T1000 (cell line): ENCODE measurements at places on chromosomes 2 and 18.

- no peak for DNase-seq
Observed at GRCh38 chr18:78352910-78353309, 626.7 kb upstream of the SALL3 start.

GRCh38 chr2:75311993-75312392, 112.7 kb upstream of the TACR1 start:
- DNase-seq: no peak

DNA sequence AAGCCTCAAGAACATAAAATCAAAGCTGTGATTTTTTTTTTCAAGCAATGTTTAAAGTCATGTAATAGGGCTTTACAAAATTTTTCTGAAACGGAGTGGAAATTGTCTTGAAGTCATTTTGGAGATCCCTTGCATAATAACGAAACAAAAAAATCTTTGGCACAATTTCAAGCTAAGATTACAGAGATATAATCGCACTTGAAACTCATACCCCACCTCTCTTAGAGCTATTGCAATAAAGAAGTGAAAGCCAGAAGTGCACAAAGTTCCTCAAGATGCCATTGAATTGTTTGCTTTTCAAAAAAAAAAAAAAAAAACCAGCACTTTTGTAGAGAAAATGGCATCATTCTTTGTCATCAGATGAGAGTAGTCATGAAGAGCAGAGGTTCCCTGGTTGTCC, 152.3 kb downstream of the PAX3 start:
- no peak for DNase-seq

DNA sequence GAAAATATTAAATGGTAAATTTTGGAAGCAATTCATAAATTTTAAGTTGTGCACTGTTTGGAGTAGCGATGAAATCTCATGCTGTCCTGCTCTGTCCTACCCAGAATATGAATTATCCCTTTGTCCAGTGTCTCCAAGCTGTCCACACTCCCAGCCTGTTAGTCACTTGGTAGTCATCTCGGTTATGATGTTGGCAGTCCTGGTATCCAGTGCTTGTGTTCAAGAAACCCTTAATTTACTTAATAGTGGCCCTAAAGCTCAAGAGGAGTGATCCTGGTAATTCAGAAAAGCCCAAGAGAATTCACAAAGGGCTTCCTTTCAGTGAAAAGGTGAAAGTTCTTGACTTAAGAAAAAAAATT, 71.8 kb upstream of the STAM2 start:
- DNase-seq: no peak

DNA sequence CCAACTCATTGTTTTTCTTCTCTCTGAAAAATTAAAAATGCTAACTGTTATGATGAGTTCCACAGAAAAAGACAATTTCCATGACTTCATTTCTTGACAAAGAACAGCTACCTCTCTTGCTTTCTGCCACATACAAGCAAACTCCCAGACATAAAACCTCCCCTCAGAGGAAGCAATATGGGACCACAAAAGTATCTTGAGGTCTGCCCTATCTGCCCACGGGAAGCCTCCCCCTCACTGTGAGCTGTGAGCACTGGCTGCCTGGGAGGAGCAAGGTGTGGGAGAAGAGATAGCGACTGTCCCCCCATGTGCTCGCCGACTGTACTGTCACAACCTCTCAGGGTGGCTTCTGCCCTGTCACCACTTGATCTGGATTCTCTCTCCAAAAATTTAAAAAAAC, 69.7 kb upstream of the NRP2 start:
- DNase-seq: no peak

GRCh38 chr2:209141142-209141541, 282.7 kb upstream of the MAP2 start:
- DNase-seq: no peak

DNA sequence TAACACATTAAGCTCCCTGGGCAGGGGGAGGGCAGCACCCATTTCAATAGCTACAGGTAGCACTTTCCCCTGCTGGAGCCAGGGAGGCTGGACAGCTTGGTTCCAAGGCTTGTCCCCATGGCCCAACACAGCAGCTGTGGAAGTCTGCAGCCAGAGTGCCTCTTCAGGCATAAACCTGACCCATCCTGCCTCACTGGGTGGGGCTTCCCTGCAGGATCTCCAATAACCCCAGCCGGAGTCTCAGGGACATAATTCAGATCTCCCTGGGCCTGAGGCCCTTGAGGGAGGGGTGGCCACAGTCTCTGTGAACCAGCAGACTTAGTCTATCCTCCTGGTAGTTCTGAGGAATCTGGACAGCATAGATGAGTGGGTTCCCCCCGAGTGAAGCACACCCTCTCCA, 1001.9 kb upstream of the CHAC2 start:
- no peak for DNase-seq

GRCh38 chr2:55451699-55452098, 32.0 kb upstream of the CCDC88A start:
- no peak for DNase-seq

DNA sequence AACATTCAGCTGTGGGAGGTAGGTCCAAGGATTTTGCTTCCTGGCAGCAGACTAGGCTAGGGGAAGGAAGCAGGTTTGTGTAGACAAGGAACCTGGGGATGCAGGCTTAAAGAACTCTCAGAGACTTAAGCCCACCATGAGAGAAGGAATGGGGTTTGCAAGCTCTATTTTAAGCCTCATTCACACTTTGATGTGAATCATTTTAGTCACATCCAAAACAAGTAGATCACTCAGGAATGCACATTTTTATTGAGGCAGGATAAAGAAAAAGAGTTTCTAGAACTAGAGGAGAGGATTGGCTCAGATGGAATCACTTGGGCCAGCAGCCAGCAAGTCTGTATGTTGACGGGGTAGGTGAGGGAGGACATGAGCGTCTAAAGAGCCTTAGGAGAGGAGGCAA, 3.3 kb upstream of the NAPG start:
- DNase-seq: no peak

- no peak for DNase-seq
Observed at GRCh38 chr2:231688719-231689118, 19.6 kb upstream of the PTMA start.

GRCh38 chr2:105398336-105399206, at the start of gene FHL2:
TSS of gene FHL2 (minus strand) at chr2:105399051. CDS start at chr2:105386516, 12,535 bp downstream.
- peak; percentile 24 for DNase-seq

DNA sequence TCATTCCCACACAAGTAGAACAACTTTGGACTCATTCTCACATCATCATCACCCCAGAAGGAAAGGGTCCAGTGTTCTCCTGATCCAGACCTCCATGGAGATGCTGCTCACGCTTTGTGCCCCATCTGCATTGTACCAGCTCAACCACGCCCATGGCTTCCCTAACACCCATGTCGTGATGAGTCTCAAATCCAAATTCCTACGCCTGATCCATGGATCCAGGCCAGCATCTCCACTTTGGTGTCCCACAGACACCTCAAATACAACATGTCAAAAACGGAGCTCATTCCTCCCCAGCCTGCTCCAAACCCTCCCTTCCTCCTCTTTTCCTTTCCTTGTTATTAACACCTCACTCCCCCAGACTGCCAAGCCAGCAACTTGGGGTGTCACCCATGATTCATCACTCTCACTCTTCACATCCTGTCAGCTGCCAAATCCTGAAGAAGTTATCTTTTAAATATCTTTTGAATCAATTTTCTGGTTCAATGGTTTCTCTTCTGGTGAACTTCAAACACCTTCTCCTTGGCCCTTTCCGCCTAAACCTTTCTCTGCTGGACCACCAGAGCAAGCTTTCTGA, 30.2 kb upstream of the FAM124B start:
- no peak for DNase-seq

DNA sequence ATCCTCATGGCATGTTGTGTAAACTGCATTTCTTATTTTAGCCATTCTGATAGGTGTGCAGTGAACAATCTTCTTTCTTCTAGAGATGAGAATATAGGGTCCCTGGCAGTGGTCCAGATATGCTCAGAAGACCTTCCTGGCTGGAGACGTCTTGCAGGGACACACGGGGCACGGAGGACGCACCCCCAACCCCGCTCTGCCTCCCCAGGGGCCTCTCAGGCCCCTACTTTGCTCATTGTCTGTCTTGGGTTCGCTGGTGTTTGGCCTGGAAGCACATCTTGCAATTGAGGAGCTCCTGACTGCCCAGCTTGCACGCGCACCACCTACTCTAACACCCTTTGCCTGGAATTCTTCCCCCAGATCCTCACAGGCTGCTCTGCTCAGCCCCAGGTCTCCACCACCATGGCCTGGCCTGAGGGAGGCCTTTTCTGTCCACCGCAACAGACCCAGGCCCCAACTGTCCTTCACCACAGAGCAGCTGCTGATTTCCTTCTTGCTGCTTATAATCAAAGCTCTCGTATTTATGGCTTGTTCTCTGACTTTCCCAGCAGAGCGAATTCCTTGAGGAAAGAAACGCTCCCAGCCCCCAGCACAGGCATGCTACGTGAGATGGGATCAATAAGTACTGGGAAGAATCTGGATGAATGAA, 295.9 kb upstream of the HDAC4 start:
- no peak for DNase-seq

GRCh38 chr2:38130876-38131275, 54.9 kb upstream of the CYP1B1 start:
- DNase-seq: no peak

DNA sequence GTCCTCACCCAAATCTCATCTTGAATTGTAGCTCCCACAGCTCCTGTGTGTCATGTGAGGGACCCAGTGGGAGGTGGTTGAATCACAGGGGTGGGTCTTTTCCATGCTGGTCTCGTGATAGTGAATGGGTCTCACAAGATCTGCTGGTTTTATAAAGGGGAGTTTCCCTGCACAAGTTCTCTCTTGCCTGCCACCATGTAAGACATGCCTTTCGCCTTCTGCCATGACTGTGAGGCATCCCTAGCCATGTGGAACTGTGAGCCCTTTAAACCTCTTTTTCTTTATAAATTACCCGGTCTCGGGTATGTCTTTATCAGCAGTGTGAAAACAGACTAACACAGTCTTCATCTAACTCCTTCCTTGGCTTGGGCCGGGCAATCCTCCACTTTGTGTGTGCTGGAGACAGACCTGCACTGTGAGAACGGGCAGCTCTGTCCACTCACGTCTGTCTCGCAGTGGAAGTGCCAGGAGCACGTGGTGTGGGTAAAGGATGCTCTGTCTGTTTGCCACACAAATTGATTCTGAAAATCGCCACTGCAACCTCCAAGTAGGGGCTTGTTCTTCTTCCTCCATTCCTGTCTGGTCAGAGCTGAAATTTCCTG, 47.6 kb upstream of the OTOS start:
- no peak for DNase-seq

- DNase-seq: no peak
Observed at GRCh38 chr2:212723226-212723625, 184.6 kb upstream of the ERBB4 start.

GRCh38 chr2:43082111-43082894, 144.1 kb downstream of the ZFP36L2 start:
- DNase-seq: peak; percentile 38

- DNase-seq: no peak
Observed at GRCh38 chr2:128520791-128521190, 202.1 kb upstream of the HS6ST1 start.

DNA sequence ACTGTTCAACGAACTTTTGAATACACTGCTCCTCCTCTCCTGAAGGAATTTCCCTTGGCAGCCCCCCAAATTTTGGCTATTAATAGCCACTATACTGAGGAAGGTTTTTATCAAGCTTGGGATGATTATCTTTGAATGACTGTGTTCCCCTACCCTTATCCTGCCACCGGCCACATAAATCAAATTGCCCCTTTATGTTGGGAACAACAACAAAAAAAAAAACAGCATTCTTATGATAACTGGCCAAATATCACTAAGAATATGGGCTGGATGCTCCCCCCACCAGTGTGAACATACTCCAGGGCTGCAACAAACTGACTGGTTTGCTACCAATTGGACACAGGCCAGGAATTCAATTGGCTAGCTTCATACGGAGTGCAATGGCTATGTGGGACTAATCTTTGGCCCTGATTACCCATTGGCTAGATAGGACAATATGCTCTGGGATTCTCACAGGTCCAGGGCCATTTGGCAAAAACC, 20.6 kb downstream of the DUSP11 start:
- no peak for DNase-seq

- peak; percentile 19 for DNase-seq
Observed at GRCh38 chr2:179543361-179543901, 278.8 kb upstream of the SESTD1 start.

DNA sequence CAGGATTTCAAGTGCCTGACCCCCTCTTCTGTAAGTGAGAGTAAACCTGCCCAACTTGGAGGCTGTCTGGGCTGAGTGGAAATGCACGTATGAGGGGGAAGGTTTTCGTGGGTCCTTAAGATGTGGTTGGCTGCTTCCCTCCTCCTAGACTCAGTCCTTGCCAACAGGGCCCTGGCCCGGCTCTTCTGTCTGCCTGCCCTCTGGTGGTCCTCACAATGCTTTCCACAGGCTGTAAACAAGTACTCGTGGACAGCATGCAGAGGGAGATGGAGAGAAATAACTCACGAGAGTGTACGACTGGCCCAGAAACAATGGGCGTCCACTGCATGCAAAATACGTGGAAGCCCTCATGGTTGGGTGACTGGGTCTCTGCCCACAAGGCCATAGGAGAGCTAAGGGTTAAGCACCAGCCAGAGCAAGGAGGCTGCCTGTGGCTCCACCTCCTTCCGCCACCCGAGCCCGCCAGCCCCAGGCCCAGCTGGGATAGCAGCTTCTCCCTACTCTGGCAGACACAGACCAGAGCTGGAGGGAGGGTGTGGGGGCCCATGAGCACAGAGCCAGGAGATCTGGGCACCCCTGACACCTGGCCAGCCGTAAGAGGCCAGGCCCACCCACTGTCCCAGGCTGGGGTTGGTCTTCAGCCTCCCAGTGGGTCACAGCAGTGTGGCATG, 17.0 kb upstream of the ARHGEF4 start:
- no peak for DNase-seq

DNA sequence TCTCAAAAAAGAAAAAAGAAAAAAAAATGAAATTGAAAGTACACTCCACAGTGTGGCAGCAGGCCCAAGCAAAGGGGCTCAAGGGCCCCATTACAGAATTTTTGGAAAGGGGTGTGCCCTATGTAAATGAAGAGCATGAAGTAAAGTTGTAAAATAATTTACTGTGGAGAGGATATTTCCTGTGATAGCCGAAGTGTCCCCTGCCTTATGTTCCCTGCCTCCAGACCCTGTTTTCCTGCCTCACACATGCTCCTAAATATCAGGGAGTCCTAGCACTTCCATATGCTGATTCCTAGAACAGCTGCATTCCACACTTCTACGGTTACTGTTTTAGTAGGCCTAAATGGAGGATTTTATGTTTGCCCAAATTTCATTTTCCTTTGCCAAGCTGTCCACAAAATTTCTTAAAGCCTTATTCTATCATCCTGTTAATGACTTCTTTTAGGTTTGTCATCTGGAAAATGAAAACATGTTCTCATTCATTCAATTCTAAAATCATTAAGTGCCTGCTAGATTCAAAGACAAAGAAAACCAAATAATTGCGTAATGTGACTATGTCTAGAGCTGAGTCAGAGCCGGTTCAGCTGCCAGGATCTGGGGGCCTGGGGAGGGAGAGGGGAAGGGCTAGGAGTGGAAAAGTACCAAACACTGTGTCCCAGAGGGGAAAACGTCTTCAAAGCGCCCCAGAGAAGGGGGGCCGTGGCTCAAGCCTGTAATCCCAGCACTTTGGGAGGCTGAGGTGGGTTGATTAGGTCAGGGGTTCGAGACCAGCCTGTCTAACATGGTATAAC, 25.9 kb upstream of the IMPA2 start:
- DNase-seq: peak; percentile 63

GRCh38 chr2:177283906-177284305, 19.4 kb upstream of the NFE2L2 start:
- no peak for DNase-seq
